ENCODE measurements at places on chromosomes 7 and 10.

GRCh38 chr10:125199270-125199669, 38.9 kb upstream of the CTBP2 start:
- DNase-seq: no peak

DNA sequence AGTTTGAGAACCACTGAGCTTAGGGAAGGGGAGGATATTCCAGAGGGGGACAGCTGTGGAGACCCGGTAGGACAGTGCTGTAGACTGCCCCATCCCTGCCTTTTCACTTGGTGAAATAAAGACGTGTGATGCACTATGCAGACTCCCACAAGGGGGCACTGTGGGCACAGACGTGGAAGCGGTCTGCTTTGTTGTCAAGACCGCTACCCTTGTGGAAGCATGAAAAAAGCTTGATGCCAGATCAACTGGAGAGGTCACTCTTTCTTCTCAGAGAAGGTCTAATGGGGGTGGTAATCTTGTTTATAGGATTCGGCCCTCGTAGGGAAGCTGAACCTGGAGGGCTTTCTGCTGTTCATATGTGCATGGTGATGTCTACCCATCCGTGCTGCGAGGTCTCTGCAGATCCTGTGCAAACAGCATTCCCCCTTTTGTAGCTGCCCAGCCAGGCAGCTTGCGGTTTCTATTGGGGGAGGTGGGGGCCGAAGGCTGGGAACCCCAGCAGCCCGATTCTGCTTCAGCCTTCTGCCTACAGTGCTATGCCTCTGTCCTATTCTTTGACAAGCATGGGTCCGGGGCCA, 13.7 kb downstream of the RPS24 start:
- DNase-seq: peak; percentile 78

- no peak for DNase-seq
These were observed 134.0 kb downstream of the SEMA3E start for GRCh38 chr7:83514977-83515376.

DNA sequence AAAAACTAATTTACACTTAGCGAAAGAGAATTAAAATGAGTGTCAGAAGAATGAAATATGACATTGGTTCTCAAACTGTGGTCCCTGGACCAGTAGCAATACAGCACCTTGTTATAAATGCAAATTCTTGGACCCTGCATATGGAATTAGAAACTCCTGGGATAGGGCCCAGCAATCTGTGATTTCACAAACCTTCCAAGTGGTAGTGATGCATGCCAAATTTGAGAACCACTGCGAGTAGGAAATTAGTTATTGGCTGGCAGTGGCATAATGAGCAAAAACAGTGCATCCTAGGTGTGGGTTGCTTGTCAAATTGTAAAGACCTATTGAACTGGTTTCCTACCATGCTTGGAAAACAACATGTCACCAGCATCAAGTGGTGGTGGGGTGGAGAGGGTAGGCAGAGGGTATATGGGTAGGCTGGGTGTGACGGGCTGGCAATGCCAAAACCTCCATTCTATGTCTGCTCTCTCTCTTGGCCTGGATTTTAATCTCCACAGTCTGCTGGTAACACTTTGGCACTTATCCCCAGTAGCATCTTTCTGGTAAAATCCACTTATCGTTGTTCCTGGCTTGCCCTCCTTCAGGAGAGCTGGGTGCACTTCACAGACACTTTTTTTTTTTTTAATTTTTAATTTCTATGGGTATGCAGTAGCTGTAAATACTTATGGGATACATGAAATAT, 50.0 kb downstream of the ZNF22 start:
- DNase-seq: no peak

GRCh38 chr7:129222064-129222463, 2.8 kb upstream of the AHCYL2 start:
- no peak for DNase-seq

GRCh38 chr10:11687779-11688447, 54.3 kb upstream of the ECHDC3 start:
- DNase-seq: no peak

GRCh38 chr7:24784277-24784676, 27.0 kb upstream of the GSDME start:
- DNase-seq: no peak

DNA sequence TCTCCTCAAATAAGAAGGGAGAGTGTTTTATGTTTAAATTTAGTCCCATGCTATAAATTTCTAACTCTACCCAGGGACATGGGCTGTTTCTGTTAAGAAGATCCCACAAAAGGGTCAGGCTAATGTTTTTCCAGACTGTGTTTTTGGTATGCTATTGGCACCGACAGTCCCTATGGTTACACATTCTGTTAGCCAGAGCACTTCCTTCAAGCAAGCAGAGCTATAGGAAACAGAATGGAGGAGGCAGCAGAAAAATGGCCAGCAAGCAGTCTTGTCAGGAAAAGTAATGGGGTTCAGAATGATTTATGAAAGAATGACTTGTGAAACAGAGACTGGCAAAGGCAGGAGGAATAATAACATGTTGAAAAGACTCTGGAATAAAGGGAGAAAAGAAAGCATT, 44.8 kb upstream of the PHYHIPL start:
- DNase-seq: no peak

DNA sequence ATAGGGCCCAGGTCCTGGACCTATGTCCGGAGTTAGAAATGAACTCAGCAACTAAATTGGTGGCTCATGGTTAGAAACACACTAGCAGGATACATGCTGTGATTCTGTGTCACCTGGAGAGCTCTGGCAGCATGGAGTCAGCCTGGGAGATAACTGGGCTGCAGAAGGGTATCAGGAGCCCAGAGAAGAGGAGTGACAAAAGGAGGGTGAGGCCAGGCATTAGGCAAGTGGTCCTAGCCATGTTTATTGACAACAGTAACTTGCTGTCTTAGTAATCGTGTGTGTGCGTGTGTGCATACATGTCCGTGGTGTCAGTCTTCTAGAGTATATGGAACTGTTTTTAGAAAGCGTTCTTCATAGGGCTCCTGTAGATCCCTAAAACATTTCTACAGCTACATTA, 157.5 kb upstream of the PHYHIPL start:
- DNase-seq: no peak

Measured in AG08395 (cell line).